ENCODE measurements at places on chromosomes 12 and 14.

DNA sequence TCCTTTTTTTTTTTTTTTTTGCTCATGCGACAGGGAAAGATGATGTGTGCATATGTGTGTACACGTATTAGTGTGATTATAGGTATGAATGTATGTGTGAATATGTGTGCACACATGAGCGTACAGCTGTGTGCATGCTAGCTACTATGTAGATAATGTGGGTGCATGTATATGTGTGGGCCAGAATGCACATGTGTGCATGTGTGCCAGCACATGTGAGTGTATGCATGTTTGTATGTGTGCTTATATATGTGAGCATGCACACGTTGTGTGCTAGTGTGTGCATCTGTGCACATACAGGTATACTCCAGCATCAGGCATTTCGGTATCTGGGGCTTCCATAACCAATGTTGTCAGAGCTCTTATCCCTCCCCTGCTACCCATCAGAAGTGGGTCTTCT lies 541.1 kb downstream of the AACS start:
- DNase-seq, result no peak

- no peak for DNase-seq
These were observed 12.4 kb upstream of the SLC25A3 start for GRCh38 chr12:98581101-98581500.

- DNase-seq, result no peak
These were observed 87.2 kb upstream of the FRMD6 start for GRCh38 chr14:51564460-51564859.

GRCh38 chr12:121535150-121536053 lies 45.4 kb downstream of the KDM2B start:
- DNase-seq, result no peak

- no peak for DNase-seq
These were observed 194.6 kb upstream of the KRR1 start for GRCh38 chr12:75705749-75706711.

- DNase-seq, result no peak
These were observed 20.4 kb upstream of the PLEKHH1 start for GRCh38 chr14:67512463-67513310.

- peak; percentile 80 for DNase-seq
These were observed 32.1 kb downstream of the BAZ1A start for GRCh38 chr14:34843011-34843554.

DNA sequence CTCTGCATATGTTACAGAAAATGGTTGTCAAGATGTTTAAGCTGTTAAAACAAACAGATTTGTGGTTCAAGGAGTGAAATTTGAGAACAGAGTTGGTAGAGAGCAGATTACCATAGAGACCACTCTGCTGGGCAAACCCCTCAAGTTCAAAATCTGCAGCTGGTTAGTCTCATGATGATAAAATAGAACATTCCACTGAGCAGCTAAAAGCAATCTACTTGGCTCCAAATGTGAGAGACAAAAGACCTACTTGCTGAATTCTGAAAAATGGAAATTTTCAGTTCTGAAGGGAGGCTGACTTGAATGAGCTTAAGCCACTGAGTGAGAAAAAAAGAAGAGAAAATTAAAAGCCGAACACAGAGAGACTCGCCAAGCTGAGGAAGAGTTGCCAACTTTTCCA lies 519.3 kb downstream of the NOVA1 start:
- no peak for DNase-seq

DNA sequence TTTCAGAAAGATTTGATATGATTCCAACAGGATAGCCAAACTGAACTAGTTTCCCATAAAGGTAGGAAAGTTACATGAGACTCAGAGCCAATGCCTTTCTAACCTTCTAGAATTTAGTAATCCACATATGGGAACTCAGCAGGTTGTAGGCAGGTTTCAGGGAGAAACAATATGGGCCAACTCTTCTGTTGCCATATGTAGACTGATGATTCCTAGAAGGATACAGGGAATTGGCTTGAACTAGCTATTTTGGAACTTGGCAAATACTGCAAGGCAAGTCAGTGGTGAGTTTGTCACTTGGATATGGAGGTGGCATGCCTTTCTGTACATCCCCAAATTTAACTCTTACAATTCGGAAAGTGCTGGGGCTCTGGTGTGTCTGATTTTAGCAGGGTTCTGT lies 15.5 kb downstream of the SUDS3 start:
- DNase-seq, result no peak

GRCh38 chr12:128338386-128339125 lies 71.6 kb downstream of the TMEM132C start:
- no peak for DNase-seq

GRCh38 chr14:40694023-40694422 lies 912.7 kb upstream of the LRFN5 start:
- no peak for DNase-seq

GRCh38 chr14:89324501-89325298 lies 92.3 kb downstream of the FOXN3 start:
- no peak for DNase-seq

- DNase-seq, result no peak
These were observed 390.0 kb downstream of the EGLN3 start for GRCh38 chr14:33560718-33561431.

GRCh38 chr12:53726341-53726740 lies 911 bp downstream of the CALCOCO1 start:
- peak; percentile 74 for DNase-seq

DNA sequence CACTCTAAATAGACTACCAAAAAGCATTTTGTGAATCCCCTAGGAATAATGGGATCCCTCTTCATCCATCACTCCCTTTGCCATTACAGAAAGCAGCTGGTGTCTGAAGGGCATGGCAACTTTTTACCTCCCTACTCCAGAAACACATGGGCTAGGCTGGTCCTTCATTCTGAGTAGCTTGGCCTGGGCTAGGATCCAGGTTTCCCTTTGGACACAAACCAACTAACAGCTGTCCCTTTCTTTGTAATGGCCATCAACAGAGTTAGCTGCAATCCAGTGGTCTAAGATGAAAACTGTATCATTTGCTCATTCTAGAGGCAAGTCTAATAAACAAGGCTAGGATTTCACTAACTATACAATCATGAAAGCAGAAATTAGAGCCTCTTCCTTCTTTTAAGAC lies 7.4 kb downstream of the GRIN2B start:
- DNase-seq, result no peak

DNA sequence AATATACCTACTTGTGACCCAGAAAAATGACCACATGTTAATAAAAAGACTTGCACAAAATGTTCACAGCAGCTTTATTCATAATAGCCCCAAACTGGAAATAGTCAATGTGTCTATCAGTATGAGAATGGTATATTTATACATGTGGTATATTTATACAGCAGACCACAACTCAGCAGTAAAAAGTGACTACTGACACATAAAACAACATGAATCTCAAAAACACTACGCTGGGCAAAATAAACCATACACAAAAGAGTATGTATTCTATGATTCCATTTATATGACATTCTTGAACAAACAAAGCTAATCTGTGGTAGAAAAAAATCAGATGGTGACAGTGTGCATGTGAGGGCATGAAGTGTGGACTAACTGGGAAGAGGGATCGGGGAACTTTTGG lies 35.1 kb downstream of the ARF6 start:
- DNase-seq, result no peak

GRCh38 chr12:69055280-69055679 lies 122.3 kb upstream of the CPM start:
- no peak for DNase-seq

- no peak for DNase-seq
These were observed 151.4 kb upstream of the AVPR1A start for GRCh38 chr12:63302269-63302940.

Data from RKO (cell line).